ENCODE measurements at places on chromosomes 7 and 10. TPM values are rescaled to one million over a fixed set of nuclear protein-coding genes. Genes with fewer than 3 reads are reported as not detected.

UCN3 gene
- not detected for total RNA-seq

SLC18A2 gene
- 0.60 TPM for total RNA-seq

OR6V1 gene
- not detected for total RNA-seq

PAPOLB gene
- total RNA-seq = 0.44 TPM

ANKRD30A gene
- 1.9 TPM for total RNA-seq

LMBR1 gene
- total RNA-seq = 50.1 TPM
